Head of caudate nucleus (tissue), 42 donors: ENCODE measurements at places on chromosomes 16 and 17.

DNA sequence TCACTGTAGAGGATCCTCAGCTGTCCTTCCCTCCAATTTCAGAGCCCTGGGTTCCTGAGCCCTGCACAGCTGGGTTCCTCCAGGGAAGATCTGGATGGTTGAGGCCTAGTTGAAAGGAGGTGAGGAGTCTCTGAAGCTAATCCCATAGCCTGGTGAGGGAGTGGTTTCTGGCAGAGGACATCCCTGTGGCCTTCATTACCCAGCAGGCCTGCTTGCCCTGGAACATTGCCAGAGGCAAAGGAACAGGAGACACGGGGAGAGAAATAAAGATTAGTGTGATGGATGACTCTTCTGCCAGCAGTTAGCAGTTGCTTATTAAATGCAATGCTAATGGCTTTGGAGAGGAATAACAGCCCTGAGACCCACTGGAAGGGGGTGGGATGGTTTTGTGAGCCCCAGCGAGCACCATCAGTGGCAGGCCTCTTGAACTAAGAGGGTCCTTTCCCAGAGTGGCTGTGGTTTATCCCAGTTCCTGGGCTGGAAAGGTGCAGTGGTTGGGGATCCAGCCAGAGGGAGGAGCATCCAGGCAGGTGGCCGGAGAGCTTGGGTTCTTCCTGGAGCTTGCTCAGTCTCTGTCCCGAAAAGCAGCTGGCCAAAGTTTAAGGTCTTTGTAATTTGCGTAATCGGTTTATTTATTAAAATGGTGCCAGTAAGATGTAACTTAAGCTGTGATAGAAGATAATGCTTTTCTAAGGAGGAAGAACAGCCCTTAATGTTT is 209.7 kb downstream of the CCDC182 start:
- no peak for DNase-seq

DNA sequence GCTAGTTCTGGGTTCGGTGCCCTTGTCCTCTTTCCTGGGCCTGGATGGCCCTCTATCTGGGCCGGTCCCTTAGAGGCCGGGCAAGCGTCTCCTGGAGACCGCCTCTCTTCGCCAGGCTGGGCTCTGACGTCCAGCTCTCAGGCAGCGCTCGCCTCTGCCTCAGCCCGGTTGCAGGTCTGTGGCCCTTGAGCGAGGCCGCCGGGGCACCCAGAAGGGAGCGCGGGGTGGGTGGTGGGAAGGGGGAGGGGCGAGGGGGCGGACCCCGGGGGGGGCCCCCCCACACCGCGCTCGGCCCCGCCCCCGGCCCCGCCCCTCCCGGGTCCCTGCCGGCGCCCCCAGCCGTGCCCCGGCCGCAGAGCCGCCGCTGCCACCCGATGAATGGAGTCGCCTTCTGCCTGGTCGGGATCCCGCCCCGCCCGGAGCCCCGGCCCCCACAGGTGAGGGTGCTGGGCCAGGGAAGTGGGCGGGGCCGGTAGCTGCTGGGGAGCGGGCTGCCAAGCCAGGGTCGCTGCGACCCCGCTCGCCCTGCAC is at the start of gene ARHGAP23:
Gene ARHGAP23, plus strand, starts transcription at position 353 of the 531 bp plus-strand sequence. Its CDS starts 22 bp downstream, at position 375.
- peak; percentile 81 for DNase-seq

DNA sequence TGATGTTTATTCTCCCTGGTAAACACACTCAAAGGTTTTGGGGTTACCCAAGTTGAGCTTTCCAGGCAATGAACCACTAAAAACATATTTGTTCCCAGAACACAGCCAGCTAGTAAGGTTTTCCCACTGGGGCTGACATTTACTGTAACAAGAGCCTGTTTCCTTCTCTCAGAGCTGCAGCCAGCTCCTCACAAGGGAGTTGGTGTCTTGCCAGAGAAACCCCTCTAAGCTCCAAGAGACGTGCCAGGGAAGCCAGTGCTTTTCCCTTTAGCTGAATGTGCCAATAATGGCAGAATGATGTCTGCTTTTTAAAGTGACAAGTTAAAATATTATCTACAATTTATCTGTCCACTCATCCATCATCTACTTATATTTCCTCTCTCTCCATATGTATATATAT is 170.8 kb upstream of the RBFOX1 start:
- DNase-seq, result no peak

- DNase-seq, result no peak
These were observed 1.9 kb upstream of the MLLT6 start for GRCh38 chr17:38702916-38703741.

- no peak for DNase-seq
These were observed 55.7 kb downstream of the SYNRG start for GRCh38 chr17:37553401-37553966.

- no peak for DNase-seq
These were observed 41.5 kb upstream of the B4GALNT2 start for GRCh38 chr17:49090878-49091594.
